ENCODE measurements at places on chromosomes 4 and X.

DNA sequence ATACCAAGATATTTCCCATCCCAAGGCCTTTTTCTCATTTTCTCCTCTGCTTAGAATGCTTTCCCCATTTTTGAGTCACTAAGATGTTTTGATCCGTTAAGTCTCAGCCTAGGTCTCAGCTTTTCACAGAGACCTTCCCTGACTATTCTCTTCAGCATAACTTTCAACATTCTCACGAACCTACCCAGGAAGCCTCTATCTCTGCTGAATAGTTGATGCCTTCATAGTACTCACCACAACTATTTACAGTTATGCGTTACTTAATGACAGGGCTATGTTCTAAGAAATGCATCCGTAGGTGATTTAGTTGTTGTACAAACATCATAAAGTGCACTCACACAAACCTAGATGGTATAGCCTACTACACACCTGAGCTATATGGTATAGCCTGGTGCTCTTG is 64.5 kb downstream of the ARL9 start:
- no peak for DNase-seq

- DNase-seq, result no peak
These were observed 98.8 kb upstream of the SPRY1 start for GRCh38 chr4:123297836-123298235.

DNA sequence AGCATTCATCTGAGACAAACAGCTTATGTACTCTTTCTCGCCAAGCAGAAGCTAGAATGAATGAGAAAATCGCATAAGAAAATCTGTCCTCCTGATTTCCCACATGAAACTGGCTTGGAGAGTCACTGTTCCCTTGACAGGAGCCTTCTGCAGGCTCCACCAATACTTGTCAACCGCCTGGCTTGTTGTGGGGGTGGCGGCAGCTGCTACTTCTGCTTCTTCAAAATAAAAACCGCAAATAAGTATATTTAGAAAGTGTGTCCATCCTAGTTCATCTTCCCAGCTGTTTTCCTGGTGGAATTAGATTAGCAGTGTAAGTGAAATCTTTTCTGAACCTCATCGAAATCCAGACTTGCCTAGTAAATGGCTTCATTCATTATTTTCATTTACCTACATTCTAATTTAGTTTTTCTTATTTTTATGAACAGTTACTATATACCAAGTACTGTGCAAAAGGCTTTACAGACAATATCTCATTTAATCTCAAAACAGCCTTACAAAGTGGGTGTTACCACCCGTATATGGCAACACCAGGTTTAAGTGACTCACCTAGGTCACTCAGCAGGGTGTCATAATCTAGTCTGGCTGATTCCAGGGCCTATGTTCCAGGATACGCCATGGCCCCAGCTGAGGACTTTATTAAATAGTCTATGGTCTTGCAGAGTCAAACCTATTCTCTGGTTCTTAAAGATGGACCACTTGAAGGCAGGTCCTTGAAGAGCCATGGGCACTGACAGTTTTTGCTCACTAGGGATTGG is 104.6 kb upstream of the IGFBP7 start:
- DNase-seq, result no peak

DNA sequence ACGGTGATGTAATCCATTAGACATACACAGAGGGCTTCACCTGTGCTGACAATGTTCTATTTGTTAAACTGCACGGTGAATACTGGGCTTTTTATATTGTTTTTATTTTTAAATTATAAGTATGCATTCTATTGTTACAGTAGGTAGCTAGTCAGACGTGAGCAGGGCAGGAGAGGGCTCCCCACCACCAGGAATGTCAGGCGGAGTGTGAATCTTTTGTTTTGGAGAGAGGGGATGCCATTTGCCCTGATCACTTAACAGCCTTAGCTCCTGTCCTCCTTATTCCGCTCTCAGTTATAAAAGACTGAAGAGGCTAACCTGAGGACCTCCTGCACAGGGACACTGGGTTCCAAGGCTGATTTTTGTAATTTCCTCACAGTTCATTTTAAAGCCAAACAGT is 151.6 kb upstream of the TAPT1 start:
- no peak for DNase-seq

DNA sequence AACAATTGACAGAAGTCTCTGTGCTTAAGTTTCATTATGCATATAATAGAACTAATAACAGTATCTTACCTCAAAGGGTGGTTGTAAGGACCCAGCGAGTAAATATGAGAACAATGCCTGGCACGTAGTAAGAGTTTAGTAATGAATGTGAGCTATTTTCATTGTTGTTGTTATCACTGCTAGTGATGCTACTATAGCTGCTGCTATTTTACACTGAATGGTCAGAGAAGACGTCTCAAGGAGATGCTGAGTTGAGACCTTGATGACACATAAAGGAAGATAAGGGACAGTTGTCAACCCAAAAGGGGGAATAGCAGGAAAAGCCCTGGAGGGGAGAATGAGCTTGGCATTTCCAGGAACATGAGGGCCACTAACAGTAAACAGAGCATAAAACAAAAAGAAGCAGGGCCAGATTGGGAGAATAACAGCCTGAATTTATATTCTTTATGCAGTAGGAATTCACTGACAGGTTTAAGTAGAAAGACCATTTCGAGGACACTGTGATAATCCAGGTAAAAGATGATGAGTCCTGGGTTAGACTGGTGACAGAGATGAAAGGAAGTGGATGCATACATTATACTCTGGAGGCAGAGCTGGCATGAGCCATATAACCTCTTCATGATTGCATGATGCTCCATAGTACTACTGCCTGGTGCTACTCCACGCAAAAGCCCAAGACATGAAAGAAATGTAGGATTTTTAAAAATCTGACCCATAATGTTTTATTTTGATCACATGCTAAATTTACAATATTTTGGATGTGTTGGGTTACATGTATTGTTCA is 23.1 kb downstream of the ATP8A1 start:
- DNase-seq, result no peak

- no peak for DNase-seq
These were observed 11.2 kb downstream of the MSX1 start for GRCh38 chr4:4870576-4871241.

GRCh38 chrX:25004040-25004439 is 11.7 kb downstream of the ARX start:
- DNase-seq, result no peak

GRCh38 chrX:111319451-111319850 is 49.2 kb upstream of the CAPN6 start:
- DNase-seq, result no peak

- no peak for DNase-seq
These were observed 46.0 kb upstream of the NFKB1 start for GRCh38 chr4:102454981-102455685.

- no peak for DNase-seq
These were observed 31.6 kb downstream of the TMEM31 start for GRCh38 chrX:103742339-103742738.

DNA sequence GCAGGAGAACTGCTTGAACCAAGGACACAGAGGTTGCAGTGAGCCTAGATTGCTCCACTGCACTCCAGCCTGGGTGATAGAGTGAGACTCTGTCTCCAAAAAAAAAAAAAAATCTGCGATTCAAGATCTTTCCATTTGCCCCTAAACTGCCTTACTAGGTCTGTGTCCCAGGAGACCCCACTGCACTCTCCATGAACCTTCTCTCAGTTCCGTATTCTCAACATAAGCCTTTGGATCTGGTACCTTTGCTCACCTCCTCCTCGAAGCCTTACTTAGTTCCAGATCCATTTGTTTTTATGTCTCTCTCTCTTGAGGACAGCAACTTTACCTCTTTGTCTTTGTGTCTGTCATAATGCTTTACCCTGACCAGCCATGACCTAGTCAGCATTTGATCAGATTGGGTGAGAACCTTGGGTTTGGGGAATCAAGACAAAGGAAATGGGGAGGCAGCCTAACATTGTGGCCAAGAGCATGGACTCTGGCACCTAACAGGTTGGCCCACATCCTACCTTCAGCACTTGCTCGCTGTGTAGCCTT is 33.7 kb downstream of the BST1 start:
- DNase-seq, result no peak

- DNase-seq, result no peak
These were observed 3.6 kb downstream of the ZXDB start for GRCh38 chrX:57595381-57595811.

GRCh38 chr4:86432559-86433134 is 72.8 kb upstream of the MAPK10 start:
- DNase-seq, result no peak

DNA sequence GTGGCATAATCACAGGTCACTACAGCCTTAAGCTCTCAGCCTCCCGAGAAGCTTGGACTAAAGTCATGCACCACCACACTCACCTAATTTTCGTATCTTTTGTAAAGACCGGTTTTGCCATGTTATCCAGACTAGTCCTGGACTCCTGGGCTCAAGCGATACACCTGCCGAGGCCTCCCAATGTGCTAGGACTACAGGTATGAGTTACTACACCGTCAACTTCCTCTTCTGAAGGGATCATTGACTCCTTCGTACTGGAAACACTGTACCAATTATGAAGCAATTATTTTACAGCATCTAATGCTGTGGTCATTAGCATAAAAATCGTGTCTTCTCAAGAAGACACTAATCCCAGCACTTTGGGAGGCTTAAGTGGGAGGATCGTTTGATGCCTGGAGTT is 35.2 kb downstream of the PDS5A start:
- no peak for DNase-seq

DNA sequence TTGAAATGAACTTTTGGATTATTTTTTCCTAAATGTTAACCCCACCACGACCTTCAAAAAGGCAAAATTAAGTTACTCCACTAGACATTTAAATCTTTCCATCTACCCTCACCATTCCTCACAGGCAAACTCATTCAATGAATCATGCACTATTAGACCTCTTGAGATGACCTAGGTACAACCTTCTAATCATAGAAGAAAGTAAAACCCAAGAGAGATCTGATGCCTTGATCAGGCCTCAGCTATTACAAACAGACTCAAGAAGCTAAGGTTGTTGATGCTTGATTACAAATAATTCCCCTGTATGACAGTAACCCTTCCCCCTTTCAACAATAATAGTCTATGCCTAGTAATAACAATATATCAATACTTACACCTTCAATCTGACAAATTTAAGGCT is 18.9 kb downstream of the TAPT1 start:
- DNase-seq, result no peak

DNA sequence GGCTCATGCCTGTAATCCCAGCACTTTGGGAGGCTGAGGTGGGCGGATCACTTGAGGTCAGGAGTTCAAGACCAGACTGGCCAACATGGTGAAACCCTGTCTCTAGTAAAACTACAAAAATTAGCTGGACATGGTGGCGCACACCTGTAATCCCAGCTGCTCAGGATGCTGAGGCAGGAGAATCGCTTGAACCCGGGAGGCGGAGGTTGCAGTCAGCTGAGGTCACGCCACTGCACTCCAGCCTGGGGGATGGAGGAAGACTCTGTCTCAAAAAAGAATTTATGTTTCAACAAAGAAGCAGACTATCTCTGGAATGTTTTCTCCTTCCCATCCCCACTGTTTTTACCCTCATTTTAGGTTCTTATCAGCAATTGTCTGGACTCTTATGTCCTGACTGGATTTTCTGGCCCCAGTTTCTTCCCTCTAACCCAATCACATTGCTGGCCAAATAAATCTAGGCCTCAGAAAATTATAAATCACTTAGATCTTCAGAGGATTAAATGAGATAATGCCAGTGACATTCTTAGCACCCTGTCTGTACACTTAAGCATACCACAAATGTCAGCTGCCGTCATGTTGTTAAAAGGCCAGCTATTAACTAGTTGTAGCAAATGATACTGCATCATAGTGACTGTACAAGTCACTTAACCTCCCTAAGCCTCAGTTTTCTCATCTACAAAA is 44.9 kb upstream of the PRSS48 start:
- no peak for DNase-seq

DNA sequence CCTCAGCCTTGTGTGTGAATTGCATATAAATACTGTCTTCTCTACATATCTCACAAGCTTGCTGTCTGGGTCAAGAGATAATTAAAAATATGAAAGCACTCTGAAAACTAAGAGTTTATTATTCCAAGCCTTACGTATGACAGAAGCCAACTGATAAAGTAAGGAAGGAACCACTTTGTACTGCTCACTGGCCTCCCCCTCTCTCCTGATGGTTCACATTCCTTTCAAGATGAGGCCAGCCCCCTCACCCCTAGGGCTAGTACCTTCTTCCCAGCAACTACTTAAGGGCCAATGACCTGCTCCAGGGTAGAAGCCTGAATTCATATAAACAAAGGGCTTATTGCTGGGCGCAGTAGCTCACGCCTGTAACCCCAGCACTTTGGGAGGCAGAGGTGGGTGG is 5.4 kb upstream of the SOWAHD start:
- DNase-seq, result no peak

- DNase-seq, result no peak
These were observed 123.2 kb downstream of the BMPR1B start for GRCh38 chr4:94880956-94881355.

DNA sequence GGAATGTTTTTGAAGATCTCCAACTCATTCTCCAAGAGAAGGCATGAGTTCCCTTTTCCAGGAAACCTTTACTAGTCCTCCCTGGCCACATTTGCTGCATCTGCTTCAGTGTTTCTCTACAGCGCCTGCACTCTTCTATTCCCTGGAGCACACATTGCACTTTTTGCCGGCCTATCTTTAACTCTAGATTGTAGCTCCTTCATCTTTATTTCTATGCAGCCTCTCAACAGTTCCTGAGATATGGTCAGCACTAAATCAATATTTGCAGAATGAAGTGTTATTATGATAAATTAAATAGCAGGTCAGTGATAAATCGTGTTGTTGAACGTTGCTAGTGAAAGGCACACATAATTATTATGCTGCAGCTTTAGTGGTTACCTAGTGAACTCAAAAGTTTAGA is 88.3 kb downstream of the VCX3A start:
- DNase-seq, result no peak

DNA sequence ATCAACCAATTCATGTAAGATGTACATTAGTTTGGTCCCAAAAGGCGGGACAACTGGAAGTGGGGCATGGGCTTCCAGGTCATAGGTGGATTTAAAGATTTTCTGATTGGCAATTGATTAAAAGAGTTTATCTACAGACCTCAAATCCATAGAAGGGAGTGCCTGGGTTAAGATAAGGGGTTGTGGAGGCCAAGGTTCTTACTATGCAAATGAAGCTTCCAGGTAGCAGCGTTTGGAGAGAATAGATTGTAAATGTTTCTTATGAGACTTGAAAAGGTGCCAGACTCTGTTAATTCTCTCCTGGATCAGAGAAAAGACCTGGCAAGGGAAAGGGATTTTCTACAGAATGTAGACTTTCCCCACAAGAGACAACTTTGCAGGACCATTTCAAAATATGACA is 2.4 kb downstream of the MGST2 start:
- DNase-seq, result no peak

DNA sequence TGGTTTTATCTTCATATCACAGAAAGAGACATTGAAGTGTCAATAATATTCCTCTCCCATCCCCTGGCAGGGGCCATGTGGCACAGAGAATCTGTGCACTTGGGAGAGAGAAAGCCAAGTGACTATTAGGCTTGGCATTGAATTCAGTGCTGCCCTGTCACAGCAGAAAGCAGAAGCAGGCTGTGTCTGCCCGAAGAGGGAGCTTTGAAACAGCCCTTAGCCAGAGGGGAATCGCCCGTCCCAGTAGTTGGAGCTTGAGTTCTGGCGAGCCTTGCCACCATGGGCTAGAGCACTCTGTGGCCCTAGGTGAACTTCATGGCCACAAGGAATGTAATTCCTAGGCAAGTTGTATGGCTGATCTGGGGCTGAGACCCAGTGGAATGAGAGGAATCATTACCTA is 282.5 kb upstream of the PCDH10 start:
- DNase-seq, result no peak

GRCh38 chr4:181488926-181489325 is 754.3 kb upstream of the TENM3 start:
- no peak for DNase-seq

GRCh38 chr4:82983444-82983843 is 27.2 kb downstream of the LIN54 start:
- no peak for DNase-seq

- DNase-seq, result no peak
These were observed 233.5 kb downstream of the ARHGAP24 start for GRCh38 chr4:85708468-85708867.

Data from left renal cortex interstitium (tissue), 4 donors.